Naive thymus-derived CD8-positive, alpha-beta T cell (primary cell): ENCODE measurements at places on chromosomes 11 and 22. TPM values are rescaled to one million over a fixed set of nuclear protein-coding genes. Genes with fewer than 3 reads are reported as not detected.

Gene RTN4R
- polyA plus RNA-seq, result 4.7 TPM

- no peaks in the 10 kb centered on the region for H3K27me3 ChIP-seq
- DNase-seq, result no peak
- H3K4me1 ChIP-seq, result peaks cover 7% of the 10 kb centered on the region
- no peak overlapping the region for H3K4me3 ChIP-seq
- peak overlapping the region; percentile 65 for H3K27ac ChIP-seq
Measured at GRCh38 chr22:25165785-25166184, 33.9 kb upstream of the CRYBB3 start.

DNA sequence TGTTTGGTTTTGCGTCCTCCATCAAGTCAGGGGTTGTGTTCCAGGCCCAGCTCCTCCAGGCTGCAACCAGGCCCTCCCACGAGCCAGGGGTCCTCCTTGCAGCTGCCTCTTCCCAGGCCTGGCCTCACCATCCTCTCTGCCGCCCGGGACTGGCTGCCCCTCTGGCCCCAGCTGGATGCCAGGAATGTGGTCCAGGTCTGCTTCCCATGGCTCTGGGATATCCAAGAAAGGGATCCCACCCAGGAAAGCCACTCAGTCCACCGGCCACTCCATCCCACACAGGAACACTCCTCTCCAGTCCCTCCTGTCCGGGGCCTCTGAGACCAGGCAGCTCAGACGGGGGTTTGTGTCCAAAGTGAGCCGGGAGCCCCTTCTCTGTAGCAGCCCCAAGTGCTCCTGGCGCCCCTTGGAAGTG lies 336.4 kb downstream of the BRD1 start:
- H3K4me3 ChIP-seq, result no peak overlapping the region
- H3K4me1 ChIP-seq, result no peaks in the 10 kb centered on the region
- H3K36me3 ChIP-seq, result peaks cover 7% of the 10 kb centered on the region
- no peak overlapping the region for H3K27ac ChIP-seq

DNA sequence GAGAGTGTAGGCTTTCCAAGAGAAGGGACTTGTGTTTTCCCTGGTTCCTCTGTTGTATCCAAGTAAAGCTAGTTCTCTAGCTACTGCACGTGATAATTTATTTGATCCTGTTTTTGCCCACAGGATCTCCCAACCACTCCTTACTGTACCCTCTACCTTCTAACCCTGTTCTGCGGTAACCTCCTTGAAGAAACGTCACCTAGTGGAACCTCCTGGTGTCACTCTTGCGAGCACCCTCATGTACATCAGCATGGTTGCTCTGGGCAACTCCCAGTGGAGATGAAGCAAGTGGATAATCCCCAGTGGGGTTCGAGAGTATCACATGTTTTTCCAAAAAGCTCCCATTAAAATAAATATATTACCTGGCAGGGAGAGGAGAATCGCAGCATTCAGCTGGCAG lies 108.9 kb upstream of the CLMP start:
- H3K27ac ChIP-seq, result no peak overlapping the region
- no peaks in the 10 kb centered on the region for H3K36me3 ChIP-seq
- peaks cover 34% of the 10 kb centered on the region for H3K4me1 ChIP-seq
- H3K4me3 ChIP-seq, result no peak overlapping the region
- no peak for DNase-seq
- H3K27me3 ChIP-seq, result peaks cover 12% of the 10 kb centered on the region

DNA sequence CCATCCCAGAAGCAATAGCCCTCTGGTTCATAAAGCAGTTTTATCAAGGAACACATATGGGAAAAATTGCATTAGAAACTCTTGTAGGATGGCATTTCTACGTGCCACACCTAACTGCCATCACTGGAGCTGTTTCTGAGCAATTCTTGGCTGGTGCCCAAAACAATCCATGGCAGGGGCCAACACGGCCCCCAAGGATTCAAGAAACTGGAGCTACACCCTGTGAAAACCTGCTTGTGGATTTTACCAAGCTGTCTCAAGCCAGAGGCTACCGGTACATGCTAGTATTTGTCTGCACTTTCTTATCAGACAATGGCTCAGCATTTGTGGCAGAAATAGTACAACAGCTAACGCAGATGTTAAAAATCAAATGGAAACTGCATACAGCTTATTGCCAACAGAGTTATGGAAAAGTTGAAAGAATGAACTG lies 42.4 kb upstream of the GLYAT start:
- no peak overlapping the region for H3K27ac ChIP-seq
- H3K36me3 ChIP-seq, result no peaks in the 10 kb centered on the region
- DNase-seq, result no peak
- H3K27me3 ChIP-seq, result no peaks in the 10 kb centered on the region
- no peak overlapping the region for H3K4me3 ChIP-seq
- no peaks in the 10 kb centered on the region for H3K4me1 ChIP-seq

DNA sequence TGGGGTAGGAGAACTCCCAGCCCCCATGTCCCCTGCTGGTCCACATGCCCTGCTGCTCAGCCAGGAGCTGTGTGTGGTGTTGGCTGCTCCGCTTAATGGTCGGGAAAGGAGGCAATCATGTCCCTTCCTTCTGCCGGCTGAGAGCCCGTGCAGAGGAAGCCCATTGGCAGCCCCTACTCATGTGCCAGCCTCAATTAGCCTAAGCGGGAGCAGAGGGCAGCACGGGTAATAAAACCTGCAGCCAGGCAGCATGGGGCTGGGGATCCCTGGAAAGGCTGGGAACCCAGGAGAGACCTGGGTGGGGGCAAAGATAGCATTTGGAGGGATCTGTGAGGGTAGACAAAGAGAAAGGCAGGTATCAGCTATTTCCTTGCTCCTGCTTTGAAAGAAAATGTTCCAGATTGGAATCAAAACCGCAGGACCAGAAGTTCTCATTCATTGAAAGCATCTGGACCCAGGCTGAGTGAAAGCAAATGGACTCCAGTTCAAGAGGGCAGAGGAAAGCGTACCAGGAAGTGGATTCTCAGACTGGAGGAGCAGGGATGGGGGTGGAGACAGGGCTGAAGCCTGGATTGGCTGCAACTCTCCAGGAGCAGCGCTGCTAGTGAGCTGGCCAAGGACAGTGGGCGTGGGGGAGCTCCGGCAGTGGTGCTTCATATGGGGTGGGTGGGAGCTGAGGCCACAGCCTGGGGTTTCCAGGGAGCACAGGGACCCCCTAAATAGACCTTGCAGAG lies 103.4 kb upstream of the NECTIN1 start:
- no peak overlapping the region for H3K4me3 ChIP-seq
- no peak overlapping the region for H3K27ac ChIP-seq
- DNase-seq, result no peak

- H3K27ac ChIP-seq, result no peak overlapping the region
- H3K36me3 ChIP-seq, result no peaks in the 10 kb centered on the region
- no peak overlapping the region for H3K4me3 ChIP-seq
Measured at GRCh38 chr11:34044664-34045485, 6.7 kb upstream of the CAPRIN1 start.

DNA sequence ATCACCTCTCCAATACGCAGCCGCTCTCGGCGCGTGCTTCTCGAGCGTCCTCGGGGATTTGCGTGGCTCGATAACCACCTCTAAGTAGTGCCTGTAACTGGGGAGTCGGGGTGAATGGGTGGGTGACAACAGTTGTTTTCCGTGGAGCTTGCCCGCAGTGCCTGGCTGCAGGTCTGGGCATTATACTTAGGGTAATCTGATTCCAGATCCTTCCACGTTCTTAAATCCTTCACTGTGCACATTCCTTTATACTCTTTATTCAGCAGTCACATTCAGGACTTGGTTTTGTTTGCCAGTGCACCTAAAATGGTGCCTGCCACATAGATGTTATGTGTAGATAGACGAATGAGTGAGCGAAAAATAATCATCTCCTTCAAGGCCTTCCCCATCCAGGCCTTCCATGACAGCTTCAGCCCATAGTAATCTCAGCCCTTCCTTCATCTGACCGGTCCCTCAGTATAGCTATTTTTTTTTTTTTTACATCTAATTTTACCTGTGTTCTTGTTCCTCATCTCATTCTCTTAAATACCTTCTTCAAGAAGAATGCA lies 602 bp downstream of the NAT10 start:
- H3K27me3 ChIP-seq, result no peaks in the 10 kb centered on the region
- H3K27ac ChIP-seq, result peak overlapping the region; percentile 99
- H3K36me3 ChIP-seq, result peaks cover 5% of the 10 kb centered on the region
